ENCODE measurements at places on chromosomes 13 and 19.

DNA sequence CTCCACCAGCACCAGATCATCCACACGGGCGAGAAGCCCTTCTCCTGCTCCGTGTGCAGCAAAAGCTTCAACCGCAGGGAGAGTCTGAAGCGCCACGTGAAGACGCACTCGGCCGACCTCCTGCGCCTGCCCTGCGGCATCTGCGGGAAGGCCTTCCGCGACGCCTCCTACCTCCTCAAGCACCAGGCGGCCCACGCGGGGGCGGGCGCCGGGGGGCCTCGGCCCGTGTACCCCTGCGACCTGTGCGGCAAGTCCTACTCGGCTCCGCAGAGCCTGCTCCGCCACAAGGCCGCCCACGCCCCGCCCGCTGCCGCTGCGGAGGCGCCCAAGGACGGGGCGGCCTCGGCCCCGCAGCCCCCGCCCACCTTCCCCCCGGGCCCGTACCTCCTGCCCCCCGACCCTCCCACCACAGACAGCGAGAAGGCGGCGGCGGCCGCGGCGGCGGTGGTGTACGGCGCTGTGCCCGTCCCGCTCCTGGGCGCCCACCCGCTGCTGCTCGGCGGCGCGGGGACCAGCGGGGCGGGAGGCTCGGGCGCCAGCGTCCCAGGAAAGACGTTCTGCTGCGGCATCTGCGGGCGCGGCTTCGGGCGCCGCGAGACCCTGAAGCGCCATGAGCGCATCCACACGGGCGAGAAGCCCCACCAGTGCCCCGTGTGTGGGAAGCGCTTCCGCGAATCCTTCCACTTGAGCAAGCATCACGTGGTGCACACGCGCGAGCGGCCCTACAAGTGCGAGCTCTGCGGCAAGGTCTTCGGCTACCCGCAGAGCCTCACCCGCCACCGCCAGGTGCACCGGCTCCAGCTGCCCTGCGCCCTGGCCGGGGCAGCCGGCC is 9.4 kb downstream of the ZNF784 start:
- no peak for DNase-seq

GRCh38 chr13:76764916-76765315 is 121.3 kb downstream of the KCTD12 start:
- DNase-seq, result no peak

GRCh38 chr13:97226013-97226412 is 3.9 kb downstream of the MBNL2 start:
- DNase-seq, result no peak

- no peak for DNase-seq
Observed at GRCh38 chr13:36414461-36414860, 17.8 kb upstream of the CCNA1 start.

GRCh38 chr19:1018393-1018792 is 2.5 kb downstream of the TMEM259 start:
- DNase-seq, result no peak

- DNase-seq, result no peak
Observed at GRCh38 chr19:50531171-50531612, 17.5 kb upstream of the ASPDH start.

DNA sequence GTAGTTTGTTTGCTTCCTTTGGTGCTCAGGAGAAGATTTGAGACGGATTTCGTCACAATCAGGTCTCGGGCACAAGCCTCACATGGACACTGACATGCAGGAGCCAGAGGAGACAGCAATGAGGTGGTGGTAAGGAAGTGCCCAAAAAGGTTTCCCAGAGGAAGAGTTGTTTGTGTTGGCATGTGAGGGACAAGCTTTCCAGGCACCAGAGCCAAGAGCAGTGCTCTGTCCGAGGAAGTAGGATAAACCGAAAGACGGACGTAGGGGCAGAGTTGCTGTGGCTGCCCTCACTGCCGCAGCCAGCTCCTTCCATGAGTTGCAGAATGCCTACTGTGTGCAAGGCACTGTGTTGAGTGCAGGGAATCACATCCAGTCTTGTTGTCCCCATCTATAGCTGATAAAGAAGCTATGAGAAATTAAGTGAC is 27.7 kb downstream of the SAE1 start:
- no peak for DNase-seq

DNA sequence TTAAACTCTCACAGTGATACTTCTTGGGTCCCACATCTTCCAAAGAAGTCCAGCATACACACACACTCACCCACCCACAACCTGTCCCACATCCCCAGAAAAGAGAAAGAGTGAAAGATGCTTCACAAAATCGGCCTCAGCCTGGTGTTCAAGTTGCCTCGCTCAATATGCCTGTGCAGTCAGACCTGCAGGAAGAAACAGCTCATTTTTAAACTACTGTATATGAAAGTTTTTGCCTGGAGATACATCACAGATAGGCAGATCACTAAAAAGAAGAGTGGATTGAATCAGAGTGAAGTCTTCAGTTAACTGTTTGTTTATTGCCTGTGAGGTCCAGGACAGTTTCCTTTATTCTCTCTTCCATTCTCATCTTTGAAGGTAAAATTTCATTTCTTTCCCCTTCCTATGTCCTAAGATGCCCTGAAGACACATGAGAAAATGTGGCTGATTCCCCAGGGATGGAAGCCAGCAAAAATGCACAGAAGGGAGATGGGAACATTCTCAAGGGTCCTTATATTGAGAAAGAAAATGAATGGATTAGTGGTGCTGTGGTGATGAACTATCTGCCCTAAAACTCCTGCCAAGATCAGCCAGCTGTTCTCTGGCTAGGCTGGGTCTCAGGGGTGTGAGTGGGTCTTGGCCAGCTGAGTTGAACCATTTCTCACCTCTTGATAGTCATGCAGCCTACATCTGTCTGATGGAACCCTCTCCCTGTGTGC is 259.0 kb downstream of the ITGBL1 start:
- DNase-seq, result no peak

DNA sequence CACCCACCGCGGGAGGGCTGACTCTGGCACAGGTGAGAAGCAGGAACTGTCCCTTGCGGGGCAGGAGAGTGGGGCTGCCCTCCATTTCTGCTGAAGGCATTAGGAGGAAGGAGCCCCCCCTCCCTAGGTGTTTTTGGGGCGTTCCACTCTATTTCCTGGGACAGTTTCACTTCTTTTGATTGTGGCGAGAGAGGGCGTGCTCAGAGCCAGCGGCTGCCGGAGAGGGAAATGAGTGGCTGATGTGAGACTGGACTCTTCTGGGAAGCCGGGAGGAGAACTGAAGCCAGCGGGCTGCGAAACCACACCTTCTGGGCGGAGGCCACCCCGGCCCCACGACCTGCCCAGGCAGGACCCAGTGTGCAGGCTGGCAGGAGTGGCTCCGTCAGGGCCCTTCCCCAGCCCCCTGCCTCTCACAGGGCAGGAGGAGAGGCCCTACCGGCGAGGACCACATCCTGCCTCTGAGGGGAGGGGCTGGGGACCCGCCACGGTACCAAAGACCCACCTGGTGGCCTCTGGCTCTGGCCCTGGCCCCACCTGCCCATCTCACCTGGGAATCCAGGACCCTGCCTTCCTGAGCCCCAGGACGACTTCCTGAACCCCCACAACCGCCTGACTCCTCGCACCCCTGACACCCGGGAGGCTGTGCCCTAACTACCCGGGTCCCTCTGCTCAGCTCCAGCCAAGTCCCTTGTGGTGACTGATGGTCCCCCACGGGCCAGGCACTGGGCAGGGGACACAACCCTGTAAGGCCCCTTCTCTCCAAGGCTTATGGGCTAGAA is 25.9 kb downstream of the MPND start:
- no peak for DNase-seq

- DNase-seq, result no peak
Observed at GRCh38 chr13:113411216-113412023, 41.9 kb downstream of the ADPRHL1 start.

DNA sequence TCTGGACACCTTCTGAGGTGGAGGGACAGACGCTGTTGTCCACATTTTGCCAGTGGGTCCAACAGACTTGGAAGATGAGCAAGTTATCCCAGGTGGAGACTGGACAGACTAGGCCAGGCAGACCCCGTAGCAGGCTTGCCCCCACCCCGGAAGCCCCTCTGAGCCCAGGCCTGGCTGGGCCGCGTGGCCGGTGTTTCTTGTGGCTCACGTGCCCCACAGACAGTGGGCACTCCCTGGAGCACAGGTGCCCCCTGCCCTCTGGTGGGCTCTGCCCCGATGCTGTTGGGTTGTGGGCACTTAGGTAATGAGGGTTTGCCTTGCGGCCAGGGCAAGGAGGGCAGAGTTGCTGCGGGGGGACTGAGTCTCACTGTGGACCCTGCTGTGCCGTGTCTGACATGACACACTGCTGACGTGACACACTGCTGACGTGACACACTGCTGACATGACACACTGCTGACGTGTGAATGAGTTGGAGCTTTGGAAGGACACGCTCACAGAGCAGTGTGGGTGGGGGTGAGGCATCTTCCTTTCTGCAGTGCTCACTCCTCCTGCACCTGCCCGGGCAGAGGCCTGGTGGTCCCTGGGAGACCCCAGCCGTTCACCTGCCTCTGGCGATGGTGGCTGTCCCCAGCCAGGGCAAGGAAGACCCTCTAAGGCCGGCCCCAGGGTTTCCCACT is 25.1 kb downstream of the DOT1L start:
- DNase-seq, result no peak

- no peak for DNase-seq
Observed at GRCh38 chr13:113557013-113557412, 27.5 kb upstream of the TFDP1 start.

DNA sequence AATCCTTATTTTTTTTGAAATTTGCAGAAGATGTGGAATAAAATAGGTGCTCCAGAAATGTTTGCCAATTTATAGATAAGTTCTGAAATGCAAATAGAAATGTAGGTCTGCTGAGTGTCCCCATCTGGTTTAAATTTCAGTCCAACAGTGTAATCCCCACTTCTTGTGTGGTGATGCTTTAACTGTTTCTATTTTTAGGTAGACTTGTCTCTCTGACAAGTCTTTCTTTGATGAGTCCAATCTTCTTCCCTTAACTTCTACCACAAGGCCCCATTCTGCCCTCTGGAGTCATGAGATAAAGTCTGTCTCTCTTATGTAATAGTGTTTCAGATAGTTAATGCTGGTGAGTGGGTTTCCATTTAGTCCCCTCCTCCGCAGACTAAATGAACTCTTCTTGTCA is 390.4 kb downstream of the RFC3 start:
- DNase-seq, result no peak

DNA sequence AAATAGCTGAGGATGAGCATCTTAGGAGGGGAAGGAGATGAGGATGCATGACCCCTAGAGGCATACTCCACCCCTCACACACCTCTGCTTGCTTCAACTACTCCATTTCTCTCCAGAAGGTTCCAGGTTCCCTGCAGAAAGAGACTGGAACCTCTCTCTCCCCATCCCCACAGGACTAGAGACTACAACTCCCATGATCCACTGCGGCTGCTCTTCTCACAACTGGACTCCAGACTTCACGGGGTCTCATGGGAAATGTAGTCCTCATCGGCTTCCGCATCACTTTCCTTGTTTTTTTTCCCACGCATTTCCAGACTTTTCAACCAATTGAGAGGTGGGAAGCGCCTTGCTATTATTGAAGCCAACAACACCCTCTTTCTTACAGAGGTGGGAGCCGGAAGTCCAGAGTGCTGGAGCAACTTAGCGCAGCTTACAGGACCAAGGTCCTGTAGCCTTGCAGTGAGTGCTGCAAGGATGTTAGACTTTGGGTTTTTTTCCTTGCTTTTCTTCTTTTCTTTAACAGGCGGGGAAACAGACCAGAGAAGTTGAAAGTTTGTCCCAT is 13.9 kb upstream of the CACNG6 start:
- peak; percentile 40 for DNase-seq

- DNase-seq, result no peak
Observed at GRCh38 chr13:106052200-106052767, 483.2 kb downstream of the EFNB2 start.

- DNase-seq, result no peak
Observed at GRCh38 chr19:29841559-29842367, 30.0 kb downstream of the CCNE1 start.

- DNase-seq, result no peak
Observed at GRCh38 chr19:1453525-1454364, 3.8 kb downstream of the APC2 start.

GRCh38 chr19:6402837-6403608 is 10.1 kb upstream of the GTF2F1 start:
- no peak for DNase-seq

DNA sequence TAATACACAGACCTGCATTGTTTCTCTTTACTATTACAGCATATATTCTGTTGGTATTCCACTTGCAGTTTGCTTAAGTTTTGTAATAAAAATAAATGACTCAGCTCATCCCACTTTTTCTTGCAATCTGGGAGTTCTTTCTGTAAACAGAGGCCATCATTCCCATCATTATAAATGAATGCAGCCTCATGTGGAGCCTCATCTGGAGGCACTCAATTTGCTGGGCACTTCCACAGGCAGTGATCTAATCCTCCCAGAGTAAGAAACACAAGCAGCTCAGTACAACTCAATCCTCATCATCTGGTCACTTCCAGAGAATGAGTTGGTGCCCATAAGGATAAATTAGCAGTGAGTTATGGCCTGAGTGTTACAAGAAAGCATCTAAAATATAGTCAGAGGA is 2801.9 kb downstream of the PCDH9 start:
- DNase-seq, result no peak
